ENCODE measurements at places on chromosomes 2 and 18.

DNA sequence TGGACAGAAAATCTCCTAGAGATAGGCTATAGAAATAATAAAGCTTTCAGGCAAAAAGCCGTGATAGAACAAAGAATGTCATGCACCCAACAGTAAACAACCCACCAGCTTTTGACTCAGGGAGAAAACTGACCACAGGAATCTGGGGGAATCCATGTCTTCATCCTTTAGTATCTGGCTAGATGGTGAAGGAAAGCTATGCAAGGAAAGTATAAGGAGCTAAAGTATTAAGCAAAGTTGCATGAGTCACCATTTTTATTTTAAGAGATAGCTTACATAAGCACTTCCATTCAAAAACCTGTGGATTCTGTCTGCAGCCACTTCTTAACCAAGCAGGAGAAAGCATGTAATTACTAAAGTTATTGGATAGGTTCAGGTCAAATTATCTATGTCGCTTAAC lies 363.8 kb downstream of the LRP1B start:
- DNase-seq: no peak

DNA sequence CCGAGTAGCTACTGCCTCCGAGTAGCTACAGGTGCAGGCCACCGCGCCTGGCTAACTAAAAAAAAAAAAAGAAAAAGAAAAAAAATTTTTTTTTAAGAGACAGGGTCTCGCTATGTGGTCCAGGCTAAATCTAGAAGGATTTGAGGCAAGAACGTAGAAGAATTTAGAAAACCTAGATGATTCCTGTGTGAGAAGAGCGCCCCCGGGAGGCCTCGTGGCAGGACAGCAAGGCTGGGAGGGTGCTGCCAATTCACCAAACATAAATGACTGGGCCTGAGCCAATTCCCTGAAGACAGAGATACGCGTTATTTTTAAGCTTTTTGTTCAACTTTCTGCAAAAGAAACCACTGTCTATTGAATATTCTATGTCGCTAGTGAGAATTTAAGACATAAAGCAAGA lies 90.1 kb upstream of the TGFA start:
- DNase-seq: no peak

- no peak for DNase-seq
These were observed 33.0 kb downstream of the RHOB start for GRCh38 chr2:20479835-20480234.

- DNase-seq: no peak
These were observed 80.6 kb downstream of the GFPT1 start for GRCh38 chr2:69306393-69306821.

- no peak for DNase-seq
These were observed 4.7 kb downstream of the CDH19 start for GRCh38 chr18:66599190-66599589.

DNA sequence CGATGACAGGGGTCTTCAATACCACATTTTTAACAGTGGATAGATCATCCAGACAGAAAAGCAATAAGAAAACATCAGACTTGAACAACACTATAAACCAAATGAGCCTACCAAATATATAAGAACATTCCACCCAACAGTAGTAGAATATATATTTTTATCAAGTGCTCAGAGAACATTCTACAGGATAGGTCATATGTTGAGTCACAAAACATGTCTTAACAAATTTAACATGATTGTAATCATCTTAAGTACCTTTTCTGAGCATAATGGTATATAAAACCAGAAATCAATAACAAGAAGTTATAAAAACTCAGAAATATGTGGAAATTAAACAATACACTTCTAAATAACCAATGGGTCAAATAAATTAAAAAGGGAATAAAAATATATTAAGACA lies 194.0 kb upstream of the CYP26B1 start:
- no peak for DNase-seq

GRCh38 chr2:239626961-239627592 lies 226.3 kb upstream of the HDAC4 start:
- DNase-seq: no peak

DNA sequence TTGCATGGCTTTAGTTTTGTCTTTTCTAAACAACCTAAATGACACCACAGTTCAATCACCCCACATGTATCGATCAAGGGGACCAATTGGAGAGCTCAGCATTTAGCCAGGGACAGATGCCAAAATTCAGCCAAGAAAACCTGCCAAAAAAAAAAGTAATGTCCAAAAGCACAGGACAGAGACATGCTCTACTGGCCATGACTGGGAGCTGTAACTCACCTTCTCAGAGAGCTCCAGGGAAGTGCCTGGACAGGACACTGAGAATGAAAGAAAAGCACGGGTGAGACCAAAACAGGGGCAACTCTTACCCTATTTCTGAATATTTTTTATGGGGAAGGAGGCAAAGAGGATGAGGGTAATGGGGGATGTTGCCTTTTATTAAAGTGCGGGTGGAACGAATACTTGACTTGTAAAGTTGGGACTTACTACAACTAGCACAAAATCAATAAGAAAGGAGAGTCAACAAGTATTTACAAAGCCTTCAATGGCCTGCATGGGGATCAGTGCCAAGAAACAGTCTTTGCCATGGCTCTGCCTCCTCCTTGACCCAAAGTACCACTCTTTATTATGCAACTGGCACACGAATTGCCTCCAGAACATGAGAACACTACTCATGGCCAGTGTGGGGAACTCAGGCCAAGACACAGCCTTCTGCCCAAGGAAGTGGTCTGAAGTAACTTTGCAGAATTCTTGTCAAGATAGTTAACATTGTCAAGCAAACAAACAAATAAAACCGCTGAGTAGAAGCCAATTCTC lies 72.9 kb upstream of the HK2 start:
- no peak for DNase-seq

DNA sequence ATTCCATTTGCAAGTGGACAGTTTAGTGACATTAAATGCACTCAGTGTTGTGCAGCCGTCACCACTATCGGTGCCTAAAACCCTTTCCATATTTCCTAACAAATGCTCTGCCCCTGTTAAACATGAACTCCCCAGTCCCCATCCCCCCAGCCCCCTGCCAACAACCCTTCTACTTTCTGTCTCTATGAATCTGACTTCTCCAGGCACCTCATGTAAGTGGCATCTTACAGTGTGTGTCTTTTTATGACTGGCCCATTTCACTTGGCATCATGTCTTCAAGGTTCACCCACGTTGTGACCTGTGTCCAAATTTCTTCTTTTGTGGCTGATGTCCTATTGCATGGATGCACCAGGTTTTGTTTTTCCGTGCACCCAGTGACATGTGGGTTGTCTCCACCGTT lies 140.9 kb upstream of the GPC1 start:
- DNase-seq: no peak

- no peak for DNase-seq
These were observed 38.7 kb downstream of the RPL31 start for GRCh38 chr2:101040761-101041160.

DNA sequence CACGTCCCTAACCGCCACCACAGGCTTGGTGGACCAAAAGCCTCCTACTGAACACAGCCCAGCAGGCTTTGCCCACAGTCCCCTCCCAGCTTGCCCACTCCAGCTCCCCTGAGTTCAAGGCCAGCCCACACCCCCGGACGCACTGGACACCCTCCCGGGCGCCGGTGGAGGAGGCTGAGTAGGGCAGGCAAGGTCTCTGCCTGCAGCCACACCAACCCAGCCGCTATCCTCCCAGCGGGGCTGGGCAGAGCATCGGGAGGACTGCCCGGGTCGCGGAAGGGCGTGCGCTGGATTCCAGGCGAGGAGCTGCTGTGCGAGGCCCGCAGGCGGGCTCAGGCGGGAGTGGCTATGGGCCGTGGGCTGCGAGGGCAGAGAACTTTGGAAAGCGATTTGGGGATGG lies 49.5 kb downstream of the PLEKHB2 start:
- DNase-seq: no peak

- DNase-seq: no peak
These were observed 13.2 kb upstream of the SERTAD2 start for GRCh38 chr2:64666810-64667438.

- no peak for DNase-seq
These were observed 140.7 kb downstream of the NOL4 start for GRCh38 chr18:34083910-34084535.

DNA sequence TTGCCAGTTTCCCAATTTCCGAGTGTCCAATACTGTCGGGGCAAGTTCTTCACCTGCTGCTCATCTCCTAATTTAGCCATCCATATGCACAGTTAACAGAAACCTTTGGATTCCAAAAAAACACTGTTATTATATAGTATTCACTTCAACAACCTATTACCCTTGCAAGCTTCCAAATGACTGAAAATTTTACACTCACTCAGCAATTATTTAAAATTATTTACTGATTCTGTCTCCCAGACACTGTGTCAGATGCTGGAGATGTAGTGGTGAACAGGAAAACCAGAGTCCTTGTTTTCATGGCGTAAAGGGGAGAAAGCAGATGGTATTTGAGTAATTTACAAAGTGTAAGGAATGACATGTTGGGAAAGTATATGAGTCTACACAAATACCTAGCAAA lies 53.7 kb upstream of the BMPR2 start:
- DNase-seq: no peak

DNA sequence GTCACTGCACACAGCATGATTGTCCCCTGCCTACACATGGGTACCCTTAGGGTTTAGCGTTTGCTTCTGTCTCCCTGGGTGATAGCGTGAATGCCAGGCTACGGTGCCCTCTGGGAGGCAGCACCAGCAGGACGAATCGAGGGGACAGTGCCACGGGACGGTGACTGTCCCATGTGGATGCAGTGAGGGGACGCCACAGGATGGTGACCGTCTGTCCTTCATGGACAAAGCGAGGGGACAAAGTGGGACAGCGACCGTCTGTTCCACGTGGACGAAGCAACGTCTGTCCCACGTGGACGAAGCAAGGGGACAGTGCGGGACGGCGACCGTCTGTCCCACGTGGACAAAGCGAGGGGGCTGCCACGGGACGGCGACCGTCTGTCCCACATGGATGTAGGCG lies 25.7 kb downstream of the CTDP1 start:
- DNase-seq: no peak

DNA sequence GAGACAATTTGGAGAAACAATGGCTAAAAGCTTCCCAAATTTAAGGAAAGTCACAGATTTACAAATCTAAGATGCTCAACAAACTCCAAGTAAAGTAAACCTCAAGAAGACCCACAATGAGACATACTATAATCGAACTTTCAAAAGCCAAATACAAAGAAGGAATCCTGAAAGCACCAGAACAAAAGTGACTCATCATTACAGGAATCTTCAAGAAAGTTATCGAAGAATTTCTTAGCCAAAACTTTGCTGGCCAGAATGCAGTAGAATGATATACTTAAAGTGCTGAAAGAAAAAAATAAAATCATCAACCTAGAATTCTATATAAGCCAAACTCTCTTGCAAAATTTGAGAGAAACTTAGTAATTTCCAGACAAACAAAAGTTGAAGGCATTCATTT lies 106.5 kb upstream of the TMEM200C start:
- DNase-seq: no peak
